ENCODE measurements at places on chromosomes 5 and 9. TPM values are rescaled to one million over a fixed set of nuclear protein-coding genes. Genes with fewer than 3 reads are reported as not detected.

DNA sequence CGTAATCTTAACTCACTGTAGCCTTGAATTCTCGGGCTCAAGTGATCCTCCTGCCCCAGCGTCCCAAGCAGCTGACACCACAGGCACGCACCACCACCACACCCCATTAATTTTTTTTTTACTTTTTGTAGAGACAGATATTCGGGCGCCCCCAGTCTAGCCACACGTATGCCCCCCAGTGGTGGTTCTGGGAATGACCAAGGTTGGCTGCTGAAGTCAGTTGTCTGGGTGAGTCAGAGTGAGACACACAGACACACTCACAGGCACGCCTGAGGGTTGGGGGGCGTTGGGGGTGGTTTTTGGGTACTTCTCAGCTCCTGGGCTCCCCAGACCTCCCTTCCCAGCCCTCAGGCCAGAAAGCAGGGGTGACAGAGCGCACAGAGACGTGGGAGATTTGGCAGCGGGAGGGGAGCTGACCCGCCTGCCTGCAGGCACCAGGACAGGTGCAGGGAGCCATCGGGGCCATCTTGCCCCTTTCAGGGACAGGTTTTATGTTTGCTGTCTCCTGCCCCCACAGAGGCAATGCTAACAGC lies 4.2 kb upstream of the ENTPD8 start:
- peak; percentile 67 for DNase-seq

- no peak for DNase-seq
Measured at GRCh38 chr9:11320989-11321388, 708.2 kb upstream of the PTPRD start.

DNA sequence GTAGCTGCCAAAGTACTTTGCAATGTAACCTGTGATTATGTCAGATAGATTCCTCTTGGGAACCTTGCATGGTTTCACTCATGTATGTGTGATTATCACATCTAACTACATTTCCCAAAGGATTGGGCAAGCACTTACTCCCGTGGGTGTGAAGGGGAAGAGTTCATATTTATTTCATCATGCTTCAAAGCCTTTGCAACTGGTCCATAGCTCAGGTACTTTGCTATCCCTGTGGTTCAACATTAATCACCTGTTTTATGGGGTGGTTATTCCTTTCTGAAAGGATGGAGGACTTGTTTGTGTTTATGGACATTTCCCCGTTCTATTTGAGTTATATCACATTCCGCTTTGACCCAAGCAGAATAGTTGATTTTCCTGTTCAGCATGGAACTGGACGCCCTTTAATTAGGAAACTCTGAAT lies 13.6 kb upstream of the ERMP1 start:
- no peak for DNase-seq

CFAP90 gene
- total RNA-seq: not detected

DNA sequence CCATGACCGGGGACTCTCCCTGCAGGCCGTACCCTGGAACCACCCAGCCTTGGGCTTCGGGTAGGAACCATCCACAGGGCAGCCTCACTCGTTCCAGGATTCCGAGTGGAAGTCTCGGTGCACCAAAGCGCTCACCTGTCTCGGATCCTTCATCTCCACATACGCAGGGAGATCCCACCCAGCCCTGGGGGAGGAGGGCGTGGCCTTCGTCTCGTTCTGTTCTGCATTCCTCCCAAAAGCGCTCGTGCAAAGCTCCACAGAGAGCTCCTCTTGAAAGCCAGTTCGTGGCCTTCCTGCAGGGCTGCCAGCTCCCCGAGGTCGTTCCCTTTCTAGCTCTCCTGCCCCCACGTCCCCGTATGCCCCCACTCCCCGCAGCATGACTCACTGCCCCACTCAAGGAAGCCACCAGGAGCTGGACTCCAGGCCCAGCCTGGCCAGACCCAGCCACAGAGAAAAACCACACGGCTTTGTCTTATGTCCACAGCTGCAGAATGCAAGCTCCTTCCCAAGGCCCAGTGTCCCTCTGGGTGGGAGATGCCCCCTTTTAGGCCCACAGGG lies 65.0 kb upstream of the SARDH start:
- DNase-seq: peak; percentile 75

ACOT12 gene
- not detected for total RNA-seq

GRCh38 chr9:83503866-83504265 lies 34.3 kb downstream of the FRMD3 start:
- DNase-seq: no peak

DNA sequence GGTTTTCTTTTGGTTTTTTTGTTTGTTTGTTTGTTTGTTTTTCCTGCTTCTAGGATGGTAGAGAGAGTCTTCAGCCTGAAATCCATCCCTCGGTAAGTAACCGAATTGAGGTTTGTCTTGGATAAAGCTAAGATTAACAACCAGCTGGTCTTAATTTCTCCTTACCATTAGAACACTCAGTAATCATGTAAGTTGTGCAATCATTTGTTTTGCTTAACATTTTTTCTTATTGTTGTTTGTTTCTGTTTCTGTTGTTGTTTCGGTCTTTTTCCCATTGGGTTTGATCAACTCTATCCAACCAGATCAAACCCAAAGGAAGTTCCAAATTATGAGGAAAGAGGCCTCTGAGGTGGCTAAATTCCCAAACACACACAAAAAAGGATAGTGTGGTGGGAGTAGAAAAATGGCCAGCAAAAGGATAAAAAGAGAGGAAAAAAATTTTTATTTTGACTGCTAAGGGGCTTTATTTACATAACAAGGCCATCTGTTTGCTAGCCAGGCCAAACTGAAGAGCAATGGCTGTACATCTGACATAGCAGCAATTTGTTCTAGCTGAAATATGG lies 49.6 kb upstream of the ANKRD31 start:
- DNase-seq: no peak

DNA sequence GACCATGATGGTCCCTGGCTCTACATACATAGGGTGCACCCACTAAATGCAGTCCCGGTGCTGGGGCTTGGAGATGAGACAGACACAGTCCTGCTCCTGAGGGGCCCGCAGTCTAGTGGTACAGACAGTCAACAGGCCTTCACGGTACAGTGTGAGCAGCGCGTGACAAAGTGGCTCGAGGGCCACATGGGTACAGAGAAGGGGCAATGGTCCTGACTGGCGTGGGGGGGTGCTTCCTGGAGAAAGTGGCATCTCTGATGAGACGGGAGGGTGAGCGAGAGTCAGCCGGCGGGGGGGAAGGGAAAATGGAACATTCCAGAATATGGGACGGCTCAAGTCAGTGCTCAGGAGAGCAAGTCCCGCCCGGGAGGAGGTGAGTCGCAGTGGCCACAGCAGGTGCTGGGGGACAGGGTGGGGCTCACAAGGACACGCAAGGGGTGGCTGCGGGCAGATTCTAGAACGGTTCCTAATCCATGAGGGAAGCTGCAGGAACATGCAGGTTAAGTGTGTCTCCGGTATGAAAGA lies 38.0 kb downstream of the WHRN start:
- no peak for DNase-seq

DNA sequence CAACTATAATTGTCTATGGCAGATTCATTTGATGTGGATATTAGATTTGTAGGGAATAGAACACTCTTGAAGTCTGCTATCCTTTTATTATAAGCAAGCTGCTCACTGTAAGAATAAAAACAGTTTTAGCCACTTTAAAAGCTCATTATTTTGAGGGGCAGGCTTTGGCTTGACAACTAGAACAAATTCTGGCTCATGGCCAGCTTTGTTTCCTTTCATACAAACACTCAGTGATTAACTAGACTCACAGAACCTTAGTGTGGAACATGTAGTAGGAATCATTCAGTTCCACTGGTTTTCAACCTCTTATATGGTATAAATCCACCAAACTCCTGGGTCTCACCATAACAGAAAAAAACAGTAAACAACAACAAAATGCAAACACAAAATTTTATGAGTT lies 27.4 kb upstream of the CEP120 start:
- no peak for DNase-seq

DNA sequence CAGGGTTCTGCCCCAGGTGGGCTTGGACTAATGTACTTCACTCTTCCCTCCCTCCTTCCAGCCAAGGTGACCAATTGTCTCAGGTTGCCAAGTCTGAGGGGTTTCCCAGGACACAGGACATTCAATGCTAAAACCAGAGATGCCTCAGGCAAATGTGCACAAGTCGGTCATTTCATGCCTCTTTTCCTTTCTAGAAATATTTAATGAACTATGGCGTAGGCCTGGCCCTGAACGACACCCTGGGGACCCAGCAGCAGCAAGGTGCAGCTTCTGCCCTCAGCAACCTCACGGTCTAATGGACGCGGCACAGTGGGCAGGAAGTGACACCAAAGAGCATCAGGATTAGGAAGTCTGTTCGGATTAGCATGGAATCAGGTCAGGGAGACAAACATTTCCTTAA lies 148.1 kb downstream of the MTX3 start:
- DNase-seq: no peak

CARTPT gene
- not detected for total RNA-seq

ENTREP1 gene
- total RNA-seq: not detected

GRCh38 chr9:76302543-76302942 lies 91.7 kb downstream of the RFK start:
- no peak for DNase-seq

DNA sequence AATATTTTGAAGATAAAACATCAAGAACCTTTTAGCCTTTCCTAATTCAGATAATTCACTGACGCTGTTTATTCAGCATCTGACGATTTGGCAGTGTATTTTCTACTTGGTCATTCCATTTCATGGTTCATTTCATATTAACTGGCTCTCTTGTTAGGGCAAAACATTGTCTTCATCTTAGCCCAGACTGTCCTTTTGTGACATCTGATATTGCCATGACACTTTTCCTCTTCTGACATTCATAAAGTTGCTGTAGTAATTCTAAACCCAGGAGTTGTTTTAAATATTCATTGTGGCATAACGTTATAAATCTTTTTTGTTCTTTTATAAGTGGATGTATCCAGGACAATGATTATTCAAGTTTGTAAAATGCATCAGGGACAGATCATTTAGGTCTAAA lies 1.8 kb downstream of the SCAMP1 start:
- DNase-seq: no peak

GRCh38 chr9:14515571-14516198 lies 177.5 kb downstream of the ZDHHC21 start:
- DNase-seq: no peak

DNA sequence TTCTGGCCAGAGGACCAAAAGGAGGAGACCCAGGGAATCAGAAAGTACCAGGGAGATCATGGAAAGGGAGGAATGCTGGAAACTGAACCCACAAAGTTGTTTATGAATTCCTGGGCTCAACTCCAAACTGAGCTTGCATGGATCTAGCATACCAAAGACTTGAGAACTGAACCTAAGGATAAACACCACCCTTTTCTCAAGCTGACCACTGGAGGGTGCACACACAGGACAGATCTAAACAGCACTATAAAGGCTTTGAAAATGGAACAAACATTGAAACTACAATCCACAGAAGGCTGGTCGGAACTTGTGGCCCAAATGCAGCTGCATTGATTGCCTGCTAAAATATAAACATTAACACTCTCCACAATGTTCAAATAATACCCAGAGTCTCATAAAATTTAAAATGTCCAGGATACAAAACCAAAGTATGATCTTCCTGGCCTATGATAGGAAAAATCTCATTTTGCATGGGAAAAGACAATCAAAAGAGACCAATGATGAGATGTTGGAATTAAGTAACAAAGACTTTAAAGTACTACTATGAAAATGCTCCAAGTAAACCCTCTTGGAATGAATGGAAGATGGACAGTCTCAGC lies 15.6 kb upstream of the IRF1 start:
- peak; percentile 76 for DNase-seq

NUTM2G gene
- not detected for total RNA-seq

PHF24 gene
- not detected for total RNA-seq

PCDHGB1 gene
- total RNA-seq: 10.9 TPM

DNA sequence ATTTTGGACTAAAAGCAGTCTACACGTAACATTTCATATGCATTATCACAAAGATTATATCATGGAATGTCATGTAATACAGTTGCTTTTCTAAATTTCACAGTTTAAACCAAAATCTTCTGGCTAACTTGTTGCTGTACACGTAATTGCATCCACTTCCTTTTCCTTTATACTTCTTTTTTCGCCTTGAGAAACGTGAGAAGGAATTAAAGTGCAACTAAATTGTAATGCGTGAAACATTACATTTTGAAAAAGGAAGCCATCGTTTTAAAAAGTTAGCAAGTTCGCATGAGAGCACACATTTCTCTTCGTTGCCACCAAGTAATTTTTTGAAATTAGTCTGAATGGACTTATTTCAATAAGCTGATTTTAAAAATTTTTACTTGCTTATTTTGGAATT lies 80.0 kb downstream of the MEGF10 start:
- DNase-seq: no peak

- no peak for DNase-seq
Measured at GRCh38 chr5:56077796-56078233, 83.1 kb upstream of the IL6ST start.

PCDHB6 gene
- total RNA-seq: 0.20 TPM

DNA sequence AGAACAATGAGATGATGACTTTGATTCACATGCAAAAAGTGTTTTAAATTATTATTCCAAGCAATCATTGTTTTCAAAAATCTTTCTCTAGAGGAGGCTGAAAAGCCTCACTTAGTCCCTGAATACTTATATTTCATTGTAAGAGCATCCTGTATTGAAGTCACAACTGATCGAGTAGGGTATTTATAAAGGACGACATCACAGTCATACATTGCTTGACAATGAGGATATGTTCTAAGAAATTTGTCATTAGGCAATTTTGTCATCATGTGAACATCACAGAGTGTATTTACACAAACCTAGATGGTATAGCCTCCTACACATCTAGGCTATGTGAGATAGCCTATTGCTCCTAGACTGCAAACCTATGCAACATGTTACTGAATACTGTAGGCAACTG lies 510.4 kb upstream of the RGMB start:
- no peak for DNase-seq

- DNase-seq: no peak
Measured at GRCh38 chr5:66249920-66250319, 105.8 kb downstream of the SREK1 start.

FOXD4L6 gene
- total RNA-seq: not detected
